ENCODE measurements at places on chromosomes 12 and 14.

- DNase-seq, result no peak
These were observed 842.8 kb downstream of the VRK1 start for GRCh38 chr14:97640031-97640430.

DNA sequence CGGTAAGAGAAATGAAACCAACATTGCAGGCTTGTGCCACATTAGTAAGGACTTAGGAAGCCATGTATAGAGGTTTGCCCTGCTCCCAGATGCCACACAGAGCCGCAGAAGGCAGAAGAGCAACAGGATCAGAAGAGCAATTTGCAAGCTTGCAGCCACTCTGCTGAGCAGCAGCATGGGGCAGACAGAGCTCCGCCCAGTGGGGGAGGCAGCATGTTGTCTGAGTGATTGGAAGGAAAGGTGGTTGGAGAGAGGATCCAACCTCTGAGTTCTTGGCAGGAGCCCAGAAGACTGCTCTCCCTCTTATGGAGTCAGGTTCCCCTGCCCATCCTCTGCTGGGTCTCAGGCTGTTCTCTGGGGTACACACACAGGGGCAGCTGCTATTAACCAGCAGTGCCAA is 2.3 kb upstream of the KRT6A start:
- DNase-seq, result no peak

DNA sequence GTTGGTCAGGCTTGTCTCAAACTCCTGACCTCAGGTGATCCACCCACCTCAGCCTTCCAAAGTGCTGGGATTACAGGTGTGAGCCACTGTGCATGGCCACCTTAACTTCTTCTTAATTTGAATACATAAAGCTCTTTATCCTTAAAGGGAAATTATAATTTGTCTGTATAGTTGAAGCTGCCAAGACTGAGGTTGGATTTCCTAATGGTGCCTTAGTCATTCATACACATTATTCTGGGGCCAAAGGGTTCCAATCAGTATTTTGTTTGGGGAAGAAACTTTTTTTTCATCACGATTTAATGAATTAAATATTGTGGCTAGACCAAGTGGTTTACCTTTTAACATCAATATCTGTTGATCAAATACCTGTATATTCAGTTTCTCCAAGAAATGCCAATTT is 135.9 kb downstream of the SYT1 start:
- no peak for DNase-seq

DNA sequence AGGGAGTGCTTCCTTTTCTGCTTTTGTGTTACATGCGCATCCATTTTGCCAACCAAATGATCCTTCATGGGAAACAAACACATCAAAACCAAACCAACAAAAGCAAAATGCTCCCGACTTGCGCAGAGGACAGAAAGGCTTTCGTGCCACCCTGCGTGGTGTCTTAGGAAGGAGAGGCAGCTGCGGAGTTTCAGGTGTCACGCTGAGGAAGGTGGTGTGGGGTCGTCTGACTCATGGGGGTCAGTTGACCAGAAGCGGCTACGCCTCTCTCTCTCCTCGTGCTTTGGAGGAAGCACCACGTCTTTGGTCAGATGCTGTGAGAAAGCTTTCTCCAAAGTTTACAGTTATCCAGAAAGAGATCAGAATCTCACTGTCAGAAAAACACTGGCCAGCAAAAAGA is 7.9 kb downstream of the EMP1 start:
- DNase-seq, result no peak

DNA sequence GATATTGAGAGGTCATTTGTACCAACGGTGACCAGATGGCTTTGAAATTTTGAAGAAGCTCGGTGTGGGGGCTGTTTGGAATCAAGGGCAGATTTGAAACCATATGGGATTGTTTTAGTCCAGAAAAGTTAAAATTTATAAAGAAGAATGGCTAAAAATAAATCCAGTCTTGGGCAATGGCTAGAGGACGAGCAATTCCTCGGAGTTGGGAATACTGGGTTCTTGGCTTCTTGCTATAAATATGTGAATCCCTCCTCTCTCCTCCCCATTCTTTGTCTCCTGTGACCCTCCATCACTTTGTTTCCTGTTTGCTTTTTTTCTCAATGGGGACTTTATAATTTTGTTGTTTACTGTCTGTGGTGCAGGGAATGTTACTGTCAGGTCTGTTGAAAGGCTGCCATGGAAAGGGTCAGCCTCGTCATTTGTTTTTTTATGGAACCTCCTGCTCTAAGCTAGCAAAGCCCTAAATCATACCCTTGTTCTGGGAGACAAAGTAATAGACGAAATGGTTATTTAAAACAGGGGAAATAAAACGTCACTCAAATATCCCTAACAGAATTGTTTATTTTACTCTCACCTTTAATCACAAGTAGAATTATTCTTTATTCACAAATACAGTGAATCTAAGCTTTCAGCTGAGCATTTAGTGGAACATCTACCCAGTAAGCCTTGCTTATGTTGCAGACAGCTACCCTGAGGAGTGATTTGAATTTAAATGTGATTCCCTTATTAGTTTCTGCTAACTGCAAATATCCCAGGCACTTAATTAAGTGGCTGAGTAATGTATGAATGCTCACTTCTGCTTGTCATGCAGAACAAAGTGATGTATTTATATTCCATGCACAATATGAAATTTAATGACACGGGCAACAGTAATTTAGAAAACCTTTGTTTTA is 273.1 kb upstream of the NOVA1 start:
- DNase-seq, result no peak

All from stomach (tissue), 19 donors.